ENCODE measurements at places on chromosomes 3 and 15. TPM values are rescaled to one million over a fixed set of nuclear protein-coding genes. Genes with fewer than 3 reads are reported as not detected.

GRCh38 chr15:73869216-73869995 is 4.0 kb upstream of the TBC1D21 start:
- no peak for DNase-seq

GRCh38 chr3:44885618-44886017 is 11.2 kb downstream of the TGM4 start:
- no peak for DNase-seq

- DNase-seq: no peak
Measured at GRCh38 chr3:49673121-49673714, 933 bp upstream of the APEH start.

DNA sequence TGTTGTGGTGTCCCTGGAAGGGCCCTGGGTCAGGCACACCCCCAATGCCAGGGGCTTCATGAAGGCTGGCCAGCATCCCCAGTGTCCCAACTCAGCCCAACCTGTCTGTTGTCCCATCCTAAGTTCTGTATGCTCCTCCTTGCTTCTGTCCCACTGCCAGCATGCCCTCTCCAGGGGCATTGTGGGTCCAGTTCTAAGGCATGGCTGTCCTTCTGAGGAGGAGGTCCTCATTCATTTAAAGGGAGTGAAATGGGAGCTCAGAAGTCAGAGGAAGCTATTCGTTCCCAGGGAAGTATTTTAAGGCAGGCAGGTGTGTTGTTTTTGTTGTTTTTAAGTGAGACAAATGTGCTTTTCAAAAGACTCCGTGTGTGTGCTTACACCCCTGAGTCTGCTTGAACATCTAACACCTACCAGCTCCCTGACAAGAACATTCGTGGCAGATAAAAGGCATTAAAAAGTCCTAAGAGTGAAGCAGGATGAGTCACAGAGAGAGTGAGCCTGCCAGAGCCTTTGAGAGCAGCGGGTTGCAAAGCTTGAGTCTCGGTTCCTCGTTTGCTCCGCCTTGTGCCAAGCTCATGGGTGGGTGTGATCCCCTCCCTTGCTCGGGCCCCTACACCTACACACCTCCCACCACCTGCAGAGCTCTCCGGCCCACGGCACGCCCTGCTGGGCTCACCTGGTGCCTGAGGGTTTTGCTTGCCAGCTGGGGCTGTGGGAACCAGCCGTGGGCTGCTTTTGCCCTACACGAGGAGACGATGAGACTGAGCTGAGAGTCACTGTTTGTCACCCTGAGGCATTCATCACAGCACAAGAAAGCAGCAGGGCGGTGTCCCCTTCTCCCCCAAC is 183.4 kb upstream of the TOPAZ1 start:
- DNase-seq: no peak

GRCh38 chr15:42159381-42160015 is 3.1 kb upstream of the PLA2G4F start:
- DNase-seq: no peak

DNA sequence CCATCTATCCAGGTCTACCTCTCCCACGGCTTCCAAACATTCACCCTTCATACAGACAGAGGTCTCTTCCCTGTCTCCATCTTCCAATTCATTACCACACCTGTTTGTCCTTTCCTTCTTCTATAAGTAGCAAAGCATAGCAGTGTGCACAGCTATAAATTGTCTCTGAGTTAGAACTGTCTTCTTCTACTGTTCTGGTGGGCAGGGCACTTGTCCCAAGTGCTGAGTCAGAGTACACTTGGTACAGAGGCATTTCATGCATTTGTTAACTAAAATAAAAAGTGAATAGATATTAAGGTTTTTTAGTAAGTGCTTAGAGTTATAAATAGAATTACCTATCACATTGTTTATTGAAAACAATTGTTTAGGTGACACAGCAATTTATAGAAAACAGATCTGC is 150.1 kb upstream of the CCDC54 start:
- DNase-seq: no peak

GRCh38 chr3:8503871-8504610 is 2.4 kb downstream of the LMCD1 start:
- no peak for DNase-seq

ZDHHC23 gene
- total RNA-seq: 7.0 TPM

CCRL2 gene
- not detected for total RNA-seq

Measured in body of pancreas (tissue), 4 donors.